ENCODE measurements at places on chromosomes 2 and 18.

DNA sequence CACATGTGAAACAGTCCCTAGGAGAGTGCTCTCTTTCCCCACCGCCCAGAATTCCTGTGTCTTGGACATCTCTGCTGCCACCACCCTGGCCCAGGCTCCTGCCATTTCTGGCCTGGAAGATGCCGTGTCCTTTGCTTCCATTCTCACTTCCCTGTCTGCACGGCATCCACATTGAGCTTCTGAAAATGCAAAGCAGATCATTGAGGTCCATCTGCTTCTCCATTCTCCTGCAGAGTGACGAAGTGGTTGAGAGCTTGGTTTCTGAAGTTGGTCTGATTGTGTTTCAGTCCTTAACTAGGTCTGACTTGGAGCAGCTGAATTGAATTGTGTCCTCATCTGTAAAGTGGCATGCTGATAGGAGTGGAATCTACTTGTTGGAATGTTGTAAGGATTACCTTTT, 98.7 kb upstream of the MGAT5 start:
- no peak for DNase-seq

GRCh38 chr2:152303951-152304350, 31.0 kb upstream of the FMNL2 start:
- DNase-seq: no peak

DNA sequence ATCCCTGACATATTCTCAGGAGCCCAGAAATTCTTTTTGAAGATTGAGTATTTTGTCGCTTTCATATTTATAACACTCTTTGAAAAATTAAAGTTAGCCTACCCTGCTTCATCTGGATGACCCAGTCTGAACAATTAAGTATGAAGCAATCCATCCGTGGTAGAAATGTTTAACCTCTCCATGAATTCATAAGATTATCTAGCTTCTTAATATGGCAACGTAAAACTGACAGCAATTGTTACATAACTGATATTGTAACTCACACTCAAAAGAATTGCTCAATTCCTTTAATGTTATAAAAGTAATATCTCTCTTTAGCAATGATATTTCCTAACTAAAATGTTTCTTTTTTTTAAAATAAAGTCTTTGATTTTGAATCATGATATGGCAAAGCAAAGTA, 7.2 kb upstream of the ABCA12 start:
- no peak for DNase-seq

DNA sequence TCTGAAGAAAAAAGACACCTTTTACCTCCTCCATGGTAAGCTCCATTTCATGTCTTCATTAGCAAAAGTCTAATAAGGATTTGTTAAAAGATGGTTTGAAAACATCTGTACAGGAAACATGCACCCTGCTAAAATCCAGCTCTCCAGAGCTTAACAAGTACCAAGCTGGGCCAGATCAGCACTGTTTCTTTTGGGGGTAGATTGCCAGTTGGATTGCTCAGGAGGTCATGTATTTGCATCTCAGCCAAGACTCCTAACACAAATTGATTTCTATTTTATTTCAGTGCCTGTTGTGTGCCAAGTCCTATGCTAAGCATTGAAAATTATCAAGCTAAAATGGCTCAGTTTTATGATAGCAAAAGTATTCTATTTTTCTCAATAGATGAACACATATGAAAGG, 3.4 kb upstream of the TMEM182 start:
- DNase-seq: no peak

DNA sequence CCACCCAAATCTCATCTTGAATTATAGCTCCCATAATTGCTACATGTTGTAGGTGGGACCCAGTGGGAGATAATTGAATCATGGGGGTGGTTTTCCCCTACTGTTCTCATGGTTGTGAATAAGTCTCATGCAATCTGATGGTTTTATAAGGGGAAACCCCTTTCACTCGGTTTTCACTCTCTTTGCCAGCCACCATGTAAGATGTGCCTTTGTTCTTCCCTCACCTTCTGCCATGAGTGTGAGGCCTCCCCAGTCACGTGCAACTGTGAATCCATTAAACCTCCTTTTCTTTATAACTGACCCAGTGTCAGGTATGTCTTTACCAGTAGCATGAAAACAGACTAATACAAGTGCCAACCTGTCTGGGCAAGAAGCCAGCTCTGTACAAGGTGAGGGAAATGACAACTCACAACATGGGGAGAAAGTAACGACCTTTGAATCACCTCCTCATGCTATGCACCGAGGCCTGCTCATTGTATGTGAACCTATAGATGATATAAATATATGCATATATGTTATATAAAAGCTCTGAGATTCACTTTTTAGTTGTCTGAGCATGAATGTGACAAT, 162.2 kb downstream of the ALPK2 start:
- peak; percentile 26 for DNase-seq

- no peak for DNase-seq
Observed at GRCh38 chr18:9872823-9873222, 12.9 kb upstream of the TXNDC2 start.

GRCh38 chr2:120525056-120526046, 179.4 kb downstream of the INHBB start:
- DNase-seq: no peak

DNA sequence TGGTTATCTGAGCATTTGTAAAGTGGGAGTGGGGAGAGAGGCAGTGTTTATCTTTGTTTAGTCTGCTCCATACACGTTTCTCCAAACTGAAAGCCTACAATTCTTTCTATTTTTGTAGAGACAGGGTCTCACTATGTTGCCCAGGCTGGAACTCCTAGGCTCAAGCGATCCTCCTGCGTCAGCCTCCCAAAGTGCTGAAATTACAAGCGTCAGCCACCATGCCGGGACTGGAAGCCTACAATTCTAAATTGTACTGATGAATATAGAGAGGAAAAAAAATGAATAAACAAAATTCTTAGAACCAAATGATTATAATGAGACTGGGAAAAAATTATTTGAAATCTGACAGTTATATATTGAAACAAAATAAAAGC, 1.4 kb upstream of the ZFAND2B start:
- no peak for DNase-seq

- DNase-seq: no peak
Observed at GRCh38 chr2:74080346-74080745, 67.4 kb downstream of the BOLA3 start.

DNA sequence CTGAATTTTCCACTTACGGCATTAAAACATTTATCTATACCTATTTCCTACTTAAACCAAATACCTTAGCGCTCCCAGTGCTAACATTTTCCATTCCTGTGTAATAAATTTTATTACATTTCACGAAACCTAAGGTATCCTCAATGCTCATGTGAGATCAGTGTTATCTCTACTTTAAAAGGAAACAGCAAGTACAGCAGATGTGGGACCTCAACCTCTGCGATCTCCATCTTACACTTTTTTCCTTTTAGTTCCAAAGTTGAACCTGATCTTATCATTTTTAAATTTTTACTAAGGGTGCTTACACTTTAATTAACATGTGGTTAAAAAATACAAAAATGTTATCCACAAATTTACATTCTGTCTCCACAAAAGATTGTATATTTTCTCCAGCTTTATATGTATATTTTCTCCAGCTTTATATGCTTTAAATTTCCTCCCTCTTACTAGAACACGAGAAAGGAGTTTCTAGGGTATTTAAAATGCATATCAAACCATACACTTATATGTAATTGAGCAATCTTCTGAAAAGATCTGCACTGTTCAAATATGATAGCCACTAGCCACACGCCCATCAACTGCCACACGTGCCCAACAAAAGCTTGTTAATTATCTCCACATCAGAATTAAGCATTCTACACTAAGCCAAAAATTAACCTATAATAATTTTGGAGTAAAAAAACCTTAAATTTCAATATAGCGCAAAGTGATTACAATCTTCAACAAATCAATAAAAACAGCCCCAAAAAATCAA, 38.1 kb downstream of the MBOAT2 start:
- DNase-seq: no peak

GRCh38 chr2:233519787-233520611, 46.6 kb downstream of the USP40 start:
- no peak for DNase-seq

DNA sequence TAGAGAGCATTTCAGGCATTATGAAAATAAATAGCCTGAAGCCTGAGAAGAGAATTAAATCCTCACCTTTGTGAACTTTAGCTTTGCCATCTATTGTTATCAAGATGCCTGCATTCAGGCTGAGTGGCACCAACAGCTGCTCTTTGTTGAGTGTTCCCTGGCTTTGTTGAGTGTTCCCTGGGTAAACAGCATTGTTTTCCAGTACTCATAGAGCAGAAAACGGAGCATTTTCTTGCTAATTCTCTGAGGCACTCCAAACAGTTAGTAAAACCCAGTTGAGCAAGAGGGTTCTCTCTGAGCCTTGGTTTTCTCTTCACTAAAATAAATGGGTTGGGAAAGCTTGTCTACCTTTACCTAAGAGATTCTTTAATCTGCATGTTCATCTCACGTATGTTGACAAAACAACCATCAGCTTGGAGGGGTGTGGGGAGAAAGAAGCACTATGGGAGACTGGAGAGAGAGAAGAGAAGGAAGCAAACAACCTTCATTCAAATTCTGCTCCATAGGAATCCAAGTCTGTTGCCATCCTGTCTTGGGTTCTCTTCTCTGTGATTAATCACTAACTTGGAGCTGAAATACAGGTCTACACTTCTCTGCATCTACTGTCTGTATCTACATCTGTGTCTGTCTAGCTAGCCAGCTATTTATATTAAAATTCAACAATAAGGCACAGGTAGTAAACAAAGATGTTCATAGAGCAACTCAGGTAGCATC, 567.0 kb upstream of the SOX11 start:
- peak; percentile 88 for DNase-seq

- no peak for DNase-seq
Observed at GRCh38 chr18:7488571-7488970, 78.5 kb upstream of the PTPRM start.

DNA sequence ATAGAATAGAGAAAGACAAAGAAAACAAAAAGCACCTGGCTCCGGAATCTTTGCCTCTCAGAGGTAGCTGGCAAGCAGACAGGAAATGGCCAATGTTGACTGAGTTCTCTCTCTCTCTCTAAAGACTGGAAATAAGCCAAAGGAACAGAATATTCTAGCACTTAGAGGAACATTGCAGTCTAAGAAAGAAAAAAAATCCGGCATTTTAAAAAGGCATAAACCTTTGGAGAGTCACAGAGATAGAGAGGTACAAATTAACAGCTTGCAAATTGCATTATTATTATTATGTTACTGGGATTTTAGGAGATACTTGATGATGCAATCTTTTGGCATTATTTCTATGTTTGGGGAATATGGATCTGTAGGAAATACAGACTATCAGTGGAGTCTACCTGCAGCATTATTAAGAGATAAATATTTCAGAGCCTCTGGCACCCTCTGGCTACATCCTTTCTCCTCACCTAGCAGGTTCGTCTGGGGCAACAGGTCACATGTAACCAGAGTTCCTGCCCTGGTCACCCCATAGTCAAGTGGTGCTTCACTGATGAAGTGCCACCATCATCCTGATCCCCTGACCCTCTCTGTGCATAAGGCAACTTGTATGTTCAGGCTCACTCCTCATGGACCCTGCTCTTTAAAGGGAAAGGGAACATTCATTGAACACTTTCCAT, 318.9 kb upstream of the ACVR2A start:
- DNase-seq: peak; percentile 92

GRCh38 chr2:2101924-2102323, 229.2 kb downstream of the MYT1L start:
- peak; percentile 36 for DNase-seq

DNA sequence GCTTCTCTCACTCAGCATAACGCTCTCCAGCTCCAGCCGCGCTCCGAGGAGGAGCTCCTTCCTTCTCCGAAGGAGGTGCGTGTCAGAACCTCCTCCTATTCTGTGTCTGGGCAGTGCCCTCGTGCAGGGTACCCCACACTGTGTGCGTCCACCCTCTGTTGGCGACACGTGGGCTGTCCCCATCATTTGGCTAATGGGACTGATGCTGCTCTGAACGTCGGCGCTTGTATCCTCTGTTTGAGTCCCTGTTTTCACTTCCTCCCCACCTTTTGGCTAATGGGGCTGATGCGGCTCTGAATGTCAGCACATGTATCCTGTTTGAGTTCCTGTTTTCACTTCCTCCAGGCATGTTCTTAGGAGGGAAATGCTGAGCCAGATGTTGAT, 22.2 kb downstream of the KCNG2 start:
- no peak for DNase-seq

- DNase-seq: peak; percentile 49
Observed at GRCh38 chr2:78541088-78541450, 484.4 kb upstream of the REG3G start.

DNA sequence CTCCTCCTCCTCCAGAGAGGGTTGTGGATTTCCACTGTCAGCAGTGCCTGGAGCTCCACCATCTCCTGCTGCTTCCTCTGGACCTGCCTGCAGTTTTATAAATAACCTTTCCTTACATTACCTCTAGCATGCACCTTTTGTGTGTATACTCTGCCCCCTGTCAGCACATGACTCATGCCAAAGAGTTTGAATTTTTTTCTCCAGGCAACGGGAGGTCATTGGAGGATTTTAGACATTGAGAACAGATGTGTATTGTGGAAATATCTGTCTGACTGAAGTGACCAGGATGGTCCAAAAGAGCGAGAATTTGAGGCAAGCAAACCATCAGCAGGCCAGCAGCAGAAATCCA, 31.7 kb downstream of the IL37 start:
- DNase-seq: no peak

- DNase-seq: no peak
Observed at GRCh38 chr2:160075171-160075570, 12.8 kb upstream of the PLA2R1 start.

DNA sequence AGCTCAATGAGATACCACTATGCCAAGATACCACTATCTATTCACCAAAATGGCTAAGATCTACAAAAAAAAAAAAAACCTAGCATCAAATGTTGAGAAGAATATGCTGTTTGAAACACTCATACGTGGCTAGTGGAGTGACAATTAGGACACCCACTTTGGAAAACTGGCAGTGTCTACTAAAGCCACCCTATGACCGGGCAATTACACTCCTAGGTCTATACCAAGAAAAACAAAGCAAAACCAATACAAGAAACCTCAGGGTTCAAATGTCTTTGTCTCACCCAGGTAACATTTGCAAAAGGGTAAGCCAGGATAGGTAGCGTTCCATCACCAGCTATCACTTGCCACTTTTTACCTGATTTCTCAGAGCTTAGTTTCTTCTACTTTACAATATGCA, 123.6 kb upstream of the CAB39 start:
- DNase-seq: no peak
